Daoy (cell line): ENCODE measurements at places on chromosomes 12 and 14. TPM values are rescaled to one million over a fixed set of nuclear protein-coding genes. Genes with fewer than 3 reads are reported as not detected.
A peak's percentile ranks its signal among the peaks of the same experiment; 100 is the strongest.

DNA sequence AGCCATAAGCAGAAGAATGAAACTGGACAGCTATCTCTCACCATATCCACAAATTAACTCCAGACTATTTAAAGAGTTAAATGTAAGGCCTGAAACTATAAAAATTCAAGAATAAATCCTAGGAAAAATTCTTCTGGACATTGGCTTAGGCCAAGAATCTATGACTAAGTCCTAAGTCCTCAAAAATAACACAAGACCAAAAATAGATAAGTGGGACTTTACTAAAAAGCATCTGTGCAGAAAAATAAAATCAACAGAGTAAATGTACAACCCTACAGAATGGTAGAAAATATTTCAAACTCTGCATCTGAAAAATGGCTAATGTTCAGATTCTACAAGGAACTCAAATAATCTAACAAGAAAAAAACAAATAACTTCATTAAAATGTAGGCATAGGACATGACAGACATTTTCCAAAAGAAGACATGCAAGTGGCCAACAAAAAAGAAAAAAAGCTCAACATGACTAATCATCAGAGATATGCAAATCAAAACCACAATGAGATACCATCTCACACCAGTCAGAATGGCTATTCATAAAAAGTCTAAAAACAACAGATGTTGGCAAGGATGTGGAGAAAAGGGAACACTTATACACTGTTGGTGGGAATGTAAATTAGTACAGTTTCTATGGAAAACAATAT lies 61.0 kb upstream of the PPFIA2 start:
- DNase-seq: no peak

GRCh38 chr12:18975933-18976332 lies 153.6 kb upstream of the PLEKHA5 start:
- no peak for DNase-seq

DNA sequence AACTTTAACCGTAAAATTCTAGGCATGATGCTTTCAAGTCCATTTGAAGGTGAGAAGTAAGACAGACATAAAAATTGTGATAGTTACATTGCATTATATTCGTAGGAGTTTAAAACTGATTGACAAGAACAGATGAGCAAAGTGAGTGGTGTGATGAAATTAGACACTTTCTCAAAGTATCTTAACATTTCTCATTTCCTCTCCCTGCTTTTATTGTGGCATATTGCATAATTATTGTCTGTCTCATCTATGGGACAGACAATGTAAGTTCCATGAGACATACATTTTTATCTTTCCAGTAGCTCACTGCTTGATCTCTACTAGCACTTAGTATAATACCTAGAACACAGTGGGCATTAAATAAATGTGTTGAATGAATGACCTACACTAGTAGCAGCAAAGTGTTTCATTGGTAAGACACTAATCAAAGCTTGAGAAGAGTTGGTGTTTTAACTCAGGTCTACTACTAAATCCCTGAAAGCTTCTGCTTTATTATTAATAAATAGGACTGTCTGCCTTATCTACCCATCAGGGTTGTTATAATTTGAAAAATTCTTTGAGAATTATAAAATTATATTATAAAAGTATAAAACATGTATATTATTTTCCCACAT lies 19.0 kb downstream of the A2M start:
- DNase-seq: no peak

- no peak for DNase-seq
Observed at GRCh38 chr14:88868558-88869159, 44.2 kb downstream of the TTC8 start.

GRCh38 chr14:75877292-75877691 lies 104.5 kb downstream of the TGFB3 start:
- DNase-seq: peak; percentile 89

B4GALNT3 gene
- 0.40 and 1.1 TPM in 2 replicates for total RNA-seq

LACRT gene
- not detected in 2 replicates for total RNA-seq

TEX22 gene
- total RNA-seq: 0.29 and 1.3 TPM in 2 replicates
